ENCODE measurements at places on chromosomes 6 and 20. TPM values are rescaled to one million over a fixed set of nuclear protein-coding genes. Genes with fewer than 3 reads are reported as not detected.

The MMS22L gene
- polyA plus RNA-seq: 6.4 TPM

The MACROD2 gene
- 3.9 TPM for polyA plus RNA-seq

The SSTR4 gene
- not detected for polyA plus RNA-seq

The CDH4 gene
- polyA plus RNA-seq: 1.4 TPM

The KIAA0408 gene
- polyA plus RNA-seq: 17.3 TPM

The TJAP1 gene
- polyA plus RNA-seq: 19.4 TPM

The FAM209B gene
- polyA plus RNA-seq: not detected

The THBD gene
- 8.3 TPM for polyA plus RNA-seq

The CYP21A2 gene
- 1.4 TPM for polyA plus RNA-seq

The ZGPAT gene
- polyA plus RNA-seq: 16.2 TPM

The TPD52L1 gene
- 41.7 TPM for polyA plus RNA-seq

DNA sequence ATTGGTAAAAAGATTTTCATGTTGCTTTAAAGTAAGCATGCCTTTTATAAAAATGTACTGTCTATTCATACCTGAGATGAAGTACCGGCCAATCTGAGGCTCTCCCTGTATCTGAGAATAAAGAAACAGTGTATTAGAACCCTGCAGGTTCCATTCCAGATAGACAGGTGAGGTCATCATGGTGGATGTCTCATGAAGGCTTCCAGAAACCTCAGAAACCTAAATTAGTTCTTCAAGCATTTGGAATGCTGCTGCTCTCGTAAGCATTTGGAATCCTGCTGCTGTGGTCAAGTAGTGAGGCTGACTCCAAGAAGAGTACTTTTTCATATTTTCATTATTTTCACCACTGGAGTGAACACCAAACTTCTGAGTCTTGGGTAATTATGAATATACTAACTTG is 642.3 kb downstream of the MAFB start:
- no peaks in the 10 kb centered on the region for H3K27me3 ChIP-seq
- no peak overlapping the region for H3K27ac ChIP-seq
- H3K4me1 ChIP-seq: no peaks in the 10 kb centered on the region

DNA sequence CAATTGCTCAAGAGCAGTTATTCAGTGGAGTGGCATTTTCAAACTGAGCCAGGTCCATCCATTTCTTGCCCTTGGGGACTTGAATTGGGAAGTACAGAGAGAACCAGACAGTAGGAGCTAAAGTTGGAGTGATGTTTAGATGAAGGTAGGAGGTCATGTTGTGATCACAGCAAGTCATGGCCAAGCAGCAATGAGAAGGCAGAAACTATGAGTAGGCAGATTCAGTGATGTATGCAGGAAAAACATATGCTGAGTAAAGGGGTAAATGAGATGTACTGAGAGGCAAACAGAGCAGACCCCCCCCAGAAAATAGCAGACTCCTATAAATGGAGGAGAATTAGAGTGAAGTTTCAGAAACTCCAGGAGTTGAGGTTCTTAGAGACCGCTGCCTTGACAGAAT is 95.8 kb downstream of the PERP start:
- H3K36me3 ChIP-seq: no peaks in the 10 kb centered on the region
- no peak overlapping the region for H3K27ac ChIP-seq
- H3K4me3 ChIP-seq: no peak overlapping the region
- no peak for DNase-seq
- H3K27me3 ChIP-seq: no peaks in the 10 kb centered on the region
- no peaks in the 10 kb centered on the region for H3K4me1 ChIP-seq

- H3K27ac ChIP-seq: no peak overlapping the region
- DNase-seq: no peak
- H3K36me3 ChIP-seq: no peaks in the 10 kb centered on the region
- peaks cover 2% of the 10 kb centered on the region for H3K27me3 ChIP-seq
- H3K4me3 ChIP-seq: no peak overlapping the region
Measured at GRCh38 chr20:60304931-60305330, 346.7 kb downstream of the CDH26 start.

- no peaks in the 10 kb centered on the region for H3K27me3 ChIP-seq
- peaks cover 41% of the 10 kb centered on the region for H3K4me1 ChIP-seq
- no peak overlapping the region for H3K4me3 ChIP-seq
- peaks cover 37% of the 10 kb centered on the region for H3K36me3 ChIP-seq
- peak; percentile 91 for DNase-seq
- H3K27ac ChIP-seq: peak overlapping the region; percentile 72
Measured at GRCh38 chr20:3935295-3935955, 46.2 kb downstream of the PANK2 start.

DNA sequence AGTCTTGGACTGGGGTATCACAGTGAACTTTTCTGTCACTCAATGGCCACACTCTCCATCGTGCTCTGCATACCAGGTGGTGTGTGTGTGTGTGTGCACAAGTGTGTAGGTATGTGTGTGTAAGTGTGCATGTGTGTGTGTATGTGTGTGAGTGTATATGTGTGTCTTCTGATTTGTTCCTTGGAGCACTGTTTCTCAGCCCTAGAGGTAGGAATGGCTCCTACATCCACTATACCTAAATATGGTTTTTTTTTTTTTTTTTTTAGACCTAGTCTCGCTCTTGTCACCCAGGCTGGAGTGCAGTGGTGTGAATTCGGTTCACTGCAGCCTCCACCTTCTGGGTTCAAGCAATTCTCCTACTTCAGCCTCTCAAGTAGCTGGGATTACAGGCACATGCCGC is 236.6 kb downstream of the PHF3 start:
- no peaks in the 10 kb centered on the region for H3K36me3 ChIP-seq
- no peak overlapping the region for H3K27ac ChIP-seq
- H3K27me3 ChIP-seq: no peaks in the 10 kb centered on the region
- H3K4me1 ChIP-seq: no peaks in the 10 kb centered on the region
- no peak for DNase-seq

DNA sequence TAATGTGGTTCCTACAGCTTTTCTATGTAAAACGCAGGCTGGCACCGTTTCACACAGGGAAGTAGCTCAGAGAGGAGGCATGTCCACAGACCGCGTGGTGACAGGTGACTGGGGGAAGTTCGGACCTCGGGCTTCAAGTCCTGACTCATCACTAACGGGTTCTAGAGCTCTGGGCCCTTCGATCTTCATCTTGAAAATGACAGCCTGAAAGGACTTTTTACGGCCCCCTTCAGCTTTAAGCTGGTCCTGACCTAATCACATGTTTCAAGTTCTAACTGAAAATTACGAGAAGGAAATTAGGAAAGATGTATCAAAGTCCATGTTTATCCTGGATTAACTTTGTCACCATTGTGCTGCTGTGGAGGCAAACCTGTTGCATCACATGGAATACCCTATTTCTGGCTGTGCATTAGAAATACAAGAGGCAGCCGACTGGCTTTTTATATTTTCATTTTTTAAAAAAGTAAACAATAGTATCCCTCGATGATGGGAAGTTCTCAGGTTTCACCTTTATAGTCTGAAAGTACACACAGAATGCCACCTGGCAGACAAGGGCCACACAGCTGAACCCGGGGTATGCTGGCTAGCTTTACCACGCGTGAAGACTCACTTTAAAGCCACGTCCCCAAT is 2.0 kb downstream of the MAN1A1 start:
- DNase-seq: peak; percentile 61
- peaks cover 12% of the 10 kb centered on the region for H3K4me1 ChIP-seq
- H3K4me3 ChIP-seq: peak overlapping the region; percentile 85
- peaks cover 4% of the 10 kb centered on the region for H3K27me3 ChIP-seq
- H3K36me3 ChIP-seq: no peaks in the 10 kb centered on the region

GRCh38 chr6:151181706-151182363 is 57.9 kb upstream of the AKAP12 start:
- H3K36me3 ChIP-seq: no peaks in the 10 kb centered on the region
- H3K27ac ChIP-seq: no peak overlapping the region
- H3K27me3 ChIP-seq: no peaks in the 10 kb centered on the region
- H3K4me3 ChIP-seq: no peak overlapping the region

- no peaks in the 10 kb centered on the region for H3K27me3 ChIP-seq
- no peak for DNase-seq
- no peak overlapping the region for H3K27ac ChIP-seq
- H3K36me3 ChIP-seq: peaks cover 3% of the 10 kb centered on the region
- no peaks in the 10 kb centered on the region for H3K4me1 ChIP-seq
Measured at GRCh38 chr20:49477200-49477599, 5.3 kb downstream of the KCNB1 start.

DNA sequence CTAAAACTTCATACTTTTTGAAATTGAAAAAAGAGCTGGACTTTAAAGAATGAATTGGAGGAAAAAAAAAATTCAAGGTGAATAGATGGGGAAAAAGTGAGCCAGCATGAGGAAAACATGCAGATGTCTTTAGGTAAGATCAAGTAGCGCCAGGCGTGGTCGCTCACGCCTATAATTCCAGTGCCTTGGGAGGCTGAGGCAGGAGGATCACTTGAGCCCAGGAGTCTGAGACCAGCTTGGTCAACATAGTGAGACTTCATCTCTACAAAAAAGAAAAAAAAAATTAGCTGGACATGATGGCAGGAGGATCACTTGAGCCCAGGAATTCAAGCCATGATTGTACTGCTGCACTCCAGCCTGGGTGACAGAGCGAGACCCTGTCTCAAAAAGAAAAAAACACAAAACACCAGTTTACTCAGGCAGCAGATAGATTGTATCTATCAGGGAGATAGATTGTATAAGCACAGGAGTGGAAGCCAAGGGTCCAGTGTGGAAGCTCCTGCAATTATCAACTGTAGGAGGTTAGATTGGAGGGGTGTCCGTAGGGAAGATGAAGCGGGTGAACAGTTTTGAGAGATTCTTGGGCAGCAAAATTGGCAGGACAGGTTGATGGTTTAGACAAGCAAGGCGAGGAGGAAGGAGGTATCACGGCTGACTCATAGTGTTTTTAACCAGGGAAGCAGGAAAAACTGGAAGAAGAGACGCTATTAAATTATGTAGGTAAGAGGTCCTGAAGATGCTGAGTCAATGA is 97.6 kb upstream of the ZNF217 start:
- H3K4me1 ChIP-seq: no peaks in the 10 kb centered on the region
- H3K36me3 ChIP-seq: no peaks in the 10 kb centered on the region
- H3K4me3 ChIP-seq: no peak overlapping the region
- no peak for DNase-seq
- no peaks in the 10 kb centered on the region for H3K27me3 ChIP-seq

DNA sequence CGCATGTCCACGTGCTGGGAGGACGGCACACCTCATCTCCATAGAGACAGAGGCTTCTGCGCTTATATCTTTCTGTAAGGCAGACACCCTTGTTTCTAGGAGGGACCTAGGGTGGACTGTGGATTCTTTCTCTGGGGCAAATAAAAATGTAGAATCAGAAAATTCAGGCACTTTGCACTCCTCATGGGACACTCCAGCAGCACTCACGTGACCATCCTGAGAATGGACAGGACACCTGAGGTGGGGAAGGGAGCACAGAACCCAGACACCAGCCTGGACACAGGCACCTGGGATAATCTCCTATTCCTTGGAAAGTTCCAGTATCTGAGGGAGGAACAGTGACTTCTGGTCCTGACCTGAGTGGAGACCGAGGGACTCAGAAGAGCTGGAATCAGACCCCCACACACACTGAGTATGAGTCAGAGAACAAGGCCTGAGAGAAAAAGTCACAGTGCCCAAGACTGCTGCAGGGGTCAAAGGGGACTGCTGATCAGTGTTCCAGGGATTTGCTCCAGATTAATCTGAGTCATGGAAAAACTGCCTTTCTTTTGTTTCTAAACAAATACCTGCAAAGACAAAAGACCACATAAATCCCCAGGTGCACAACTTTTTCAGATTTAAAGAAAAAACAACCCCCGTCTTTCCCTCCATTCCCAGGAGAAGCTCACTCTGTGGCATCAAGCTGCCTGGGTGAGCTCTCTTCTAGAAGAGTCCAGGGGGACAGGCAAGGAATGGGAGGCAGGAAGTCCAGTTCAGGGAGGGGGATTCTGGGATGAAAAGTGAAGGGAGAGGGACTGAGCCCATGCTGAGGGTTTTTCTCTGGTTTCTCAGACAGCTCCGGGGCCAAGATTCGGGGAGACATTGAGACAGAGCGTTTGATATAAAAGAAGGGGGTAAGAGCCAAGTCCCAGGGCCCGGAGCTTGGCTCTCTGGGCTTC is 35.6 kb upstream of the MICB start:
- H3K4me3 ChIP-seq: peak overlapping the region; percentile 42
- DNase-seq: no peak
- H3K27ac ChIP-seq: peak overlapping the region; percentile 38
- H3K36me3 ChIP-seq: no peaks in the 10 kb centered on the region
- H3K4me1 ChIP-seq: peaks cover 3% of the 10 kb centered on the region

DNA sequence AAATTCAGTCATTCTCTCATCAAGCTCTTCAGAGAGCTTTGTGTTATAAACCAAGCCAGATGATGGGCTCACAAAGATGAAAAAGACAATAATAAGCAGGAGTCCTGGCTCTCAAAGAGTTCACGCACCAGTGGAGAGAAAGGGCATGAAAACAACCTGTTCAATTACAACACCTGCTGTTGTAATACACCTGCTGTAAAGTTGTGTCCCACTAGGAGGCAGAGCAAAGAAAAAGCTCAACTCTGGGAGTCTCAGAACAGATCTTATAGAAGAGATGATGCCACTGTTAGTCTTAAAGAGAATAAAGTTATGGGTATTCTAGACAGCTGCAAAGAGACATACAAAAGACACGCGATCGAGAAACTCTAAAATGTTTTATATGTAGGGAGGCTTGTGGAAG is 100.6 kb downstream of the DCDC2 start:
- no peak for DNase-seq
- no peak overlapping the region for H3K27ac ChIP-seq
- no peak overlapping the region for H3K4me3 ChIP-seq

GRCh38 chr20:10469599-10469998 is 34.5 kb downstream of the SLX4IP start:
- no peaks in the 10 kb centered on the region for H3K36me3 ChIP-seq
- H3K27me3 ChIP-seq: no peaks in the 10 kb centered on the region
- H3K27ac ChIP-seq: peak overlapping the region; percentile 23
- peak; percentile 97 for DNase-seq

DNA sequence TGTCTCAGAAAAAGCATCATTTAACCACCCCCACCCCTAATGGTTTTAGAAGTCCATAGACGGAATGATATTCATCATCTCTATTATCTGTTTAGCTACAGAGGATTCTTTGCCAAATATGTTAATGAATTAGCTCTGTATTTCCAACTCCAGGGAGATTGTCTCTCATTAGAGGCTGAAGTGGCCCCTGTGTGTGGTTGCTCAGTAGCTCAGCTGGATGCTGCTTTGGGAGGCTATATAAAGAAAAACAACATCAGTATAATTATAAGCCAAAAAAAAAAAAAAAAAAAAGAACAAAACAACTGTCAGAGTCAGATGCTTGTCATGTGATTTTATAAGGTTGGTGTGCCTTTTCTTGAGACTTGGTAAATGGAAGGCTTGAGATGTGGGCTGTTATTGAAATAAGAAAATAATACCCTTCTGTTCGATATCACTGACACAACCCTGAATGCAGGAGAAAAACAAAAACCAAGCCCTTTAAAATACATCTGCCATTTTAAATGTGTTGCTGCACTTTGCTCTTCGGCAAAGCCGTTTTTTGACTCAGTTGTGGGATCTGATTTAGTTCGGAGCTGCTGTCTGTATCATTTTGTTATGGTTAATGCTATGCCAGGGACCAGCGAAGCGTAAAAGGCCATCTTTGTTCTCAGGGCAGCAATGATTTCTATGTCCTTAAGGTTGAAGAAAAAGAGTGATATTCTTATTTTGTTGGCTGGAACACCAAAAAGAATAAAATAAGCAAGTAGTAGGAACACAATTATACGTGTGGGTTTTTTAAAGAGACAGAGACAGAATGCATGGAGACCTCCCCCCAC is 422.6 kb downstream of the QKI start:
- peak overlapping the region; percentile 33 for H3K27ac ChIP-seq
- peaks cover 8% of the 10 kb centered on the region for H3K4me1 ChIP-seq
- no peak overlapping the region for H3K4me3 ChIP-seq
- H3K36me3 ChIP-seq: no peaks in the 10 kb centered on the region

GRCh38 chr6:78199044-78199443 is 546.2 kb downstream of the MEI4 start:
- no peaks in the 10 kb centered on the region for H3K27me3 ChIP-seq
- H3K36me3 ChIP-seq: no peaks in the 10 kb centered on the region
- H3K27ac ChIP-seq: no peak overlapping the region
- DNase-seq: peak; percentile 10

All from muscle of leg (tissue), 16 donors.